ENCODE measurements at places on chromosomes 2 and 18.

DNA sequence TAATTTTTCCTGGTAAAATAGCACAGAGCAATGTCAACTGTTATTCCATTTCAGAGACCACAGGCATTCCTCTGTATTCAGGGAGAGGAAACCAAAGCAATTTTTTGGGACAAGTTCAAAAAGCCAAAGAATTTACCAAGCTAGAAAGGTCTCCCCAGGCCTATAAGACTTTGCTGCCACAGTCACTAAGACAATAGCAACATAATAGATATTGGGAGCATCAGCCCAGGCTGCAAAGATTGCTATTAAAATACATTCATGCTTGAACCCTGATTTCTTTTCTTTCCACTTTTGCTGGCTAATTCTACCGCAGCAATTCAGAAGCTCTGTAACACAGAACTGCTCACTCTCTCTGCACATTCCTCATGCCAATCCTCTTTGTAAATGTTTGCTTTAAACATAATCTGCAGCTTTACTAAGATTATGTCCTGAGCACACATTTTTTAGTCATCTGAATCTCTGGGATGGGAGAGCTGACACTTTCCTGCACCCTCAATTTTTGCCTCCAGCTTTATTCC is 76.3 kb downstream of the CLHC1 start:
- no peak for DNase-seq

DNA sequence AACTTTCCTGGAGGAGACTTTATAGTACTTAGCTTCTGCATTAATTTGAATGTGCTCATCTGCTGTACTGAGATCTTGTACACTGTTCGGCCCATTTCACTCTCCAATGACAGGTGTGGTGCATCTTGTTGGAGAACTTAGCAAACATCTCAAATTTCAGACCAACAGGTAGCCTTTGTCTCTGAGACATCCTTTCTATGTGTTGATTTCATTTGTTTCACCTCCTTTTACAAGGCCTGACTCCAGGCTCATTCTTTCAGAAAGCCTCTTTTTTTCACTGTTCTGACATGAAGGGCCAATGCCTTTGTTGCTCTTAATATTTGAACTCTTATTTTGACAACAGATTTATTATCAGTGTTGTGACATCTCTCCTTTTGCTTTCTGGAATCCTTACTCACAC is 271.8 kb upstream of the FANCL start:
- DNase-seq = no peak

DNA sequence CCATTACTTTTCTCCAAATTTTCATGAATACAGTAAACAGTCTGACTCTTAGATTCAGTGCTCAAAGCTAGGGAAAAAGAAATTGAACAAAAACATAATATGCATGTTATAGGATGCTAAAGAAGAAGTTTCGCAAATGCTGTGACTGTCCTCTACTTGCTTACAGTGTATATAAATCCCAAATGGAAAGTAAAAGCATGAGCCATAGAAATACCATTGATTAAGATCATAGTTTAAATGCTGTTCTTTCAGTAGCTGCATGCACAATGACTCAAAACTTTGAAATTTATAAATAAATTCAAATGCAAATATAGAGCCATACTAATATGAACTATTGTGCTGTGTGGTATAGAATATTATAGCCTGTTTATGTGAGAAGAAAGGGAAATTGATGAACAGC is 1113.9 kb upstream of the ACVR2A start:
- DNase-seq = no peak

DNA sequence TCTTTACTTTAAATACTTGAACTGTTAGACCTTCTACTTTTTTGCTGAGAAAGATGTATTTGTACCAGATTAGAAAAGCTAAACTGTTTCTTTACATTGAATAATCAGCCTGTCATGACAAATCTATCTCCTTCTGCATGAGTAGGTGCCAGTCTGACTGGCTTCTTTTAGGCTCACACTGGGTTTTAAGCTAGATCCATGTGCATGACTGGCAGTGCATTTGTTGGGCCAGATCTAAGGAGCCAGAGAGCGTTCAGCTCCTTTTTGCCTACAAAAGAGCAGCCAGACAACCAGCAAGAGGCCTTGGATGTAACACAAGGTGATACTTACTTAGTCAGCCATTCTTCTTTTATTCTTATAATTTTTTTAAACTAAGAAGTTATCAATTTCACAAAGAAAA is 82.0 kb upstream of the OTX1 start:
- DNase-seq = no peak

- DNase-seq = no peak
Measured at GRCh38 chr2:30193104-30193681, 38.1 kb upstream of the LBH start.

GRCh38 chr18:61827591-61827990 is 65.2 kb downstream of the RNF152 start:
- DNase-seq = no peak

DNA sequence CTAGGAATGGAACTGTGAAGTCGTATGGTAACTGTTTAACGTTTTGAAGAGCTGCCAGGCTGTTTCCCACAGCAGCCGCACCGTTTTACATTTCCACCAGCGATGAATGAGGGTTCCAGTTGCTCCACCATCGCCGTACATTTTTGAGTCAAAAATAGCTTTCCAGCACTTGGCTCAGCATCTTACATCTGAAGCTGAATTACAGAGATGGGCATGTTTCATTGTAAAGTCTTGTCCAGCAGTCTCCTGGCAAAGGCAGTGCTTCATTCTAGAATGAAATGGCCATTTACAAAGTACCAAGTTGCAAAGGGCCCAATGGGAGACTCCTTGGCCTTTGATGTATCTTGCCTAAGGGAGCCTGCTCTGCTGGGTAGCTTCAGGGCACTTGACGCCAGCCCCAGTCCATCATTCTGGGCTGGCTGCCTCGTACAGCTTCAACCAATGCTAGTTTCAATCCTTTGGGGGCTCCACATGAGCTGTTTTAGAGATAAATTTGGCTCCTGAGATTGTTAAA is 45.1 kb downstream of the ATIC start:
- no peak for DNase-seq

DNA sequence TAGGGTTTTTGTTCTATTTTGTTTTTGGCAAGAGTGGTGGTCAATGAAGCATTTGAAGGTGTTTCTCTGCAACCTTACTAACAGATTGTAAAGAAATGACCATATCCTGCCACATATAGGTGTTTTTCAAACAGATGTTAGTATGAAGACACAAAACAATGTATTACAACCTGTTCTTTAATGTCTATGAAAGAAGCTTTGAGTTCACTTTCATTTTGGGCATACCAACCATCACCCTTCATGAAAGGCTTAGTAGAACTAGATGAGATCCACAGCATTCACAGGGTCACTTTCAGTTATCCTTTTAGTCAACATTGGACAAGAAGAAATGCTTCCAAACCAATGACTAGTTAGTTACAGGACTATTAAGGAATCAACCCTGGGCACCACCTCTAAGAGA is 95.1 kb downstream of the EHBP1 start:
- no peak for DNase-seq

DNA sequence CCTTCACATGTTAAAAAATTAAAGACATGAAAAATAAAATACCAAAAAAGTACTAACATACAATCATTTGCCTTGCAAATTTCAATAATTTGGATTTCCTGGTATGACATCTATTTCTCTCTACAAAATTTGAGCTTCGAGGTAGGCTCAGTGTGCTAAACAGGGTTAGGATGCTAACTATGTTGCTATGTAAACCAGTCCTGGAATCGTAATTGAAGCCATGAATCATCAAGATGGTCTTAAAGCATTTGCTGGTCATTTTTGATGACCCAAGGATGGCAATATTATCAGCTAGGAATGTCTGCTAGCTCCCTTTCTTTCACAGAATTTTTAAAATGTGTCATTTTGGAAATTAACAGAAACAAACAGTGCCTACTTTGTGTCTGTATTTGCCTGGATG is 107.9 kb upstream of the TTC39C start:
- DNase-seq = no peak

DNA sequence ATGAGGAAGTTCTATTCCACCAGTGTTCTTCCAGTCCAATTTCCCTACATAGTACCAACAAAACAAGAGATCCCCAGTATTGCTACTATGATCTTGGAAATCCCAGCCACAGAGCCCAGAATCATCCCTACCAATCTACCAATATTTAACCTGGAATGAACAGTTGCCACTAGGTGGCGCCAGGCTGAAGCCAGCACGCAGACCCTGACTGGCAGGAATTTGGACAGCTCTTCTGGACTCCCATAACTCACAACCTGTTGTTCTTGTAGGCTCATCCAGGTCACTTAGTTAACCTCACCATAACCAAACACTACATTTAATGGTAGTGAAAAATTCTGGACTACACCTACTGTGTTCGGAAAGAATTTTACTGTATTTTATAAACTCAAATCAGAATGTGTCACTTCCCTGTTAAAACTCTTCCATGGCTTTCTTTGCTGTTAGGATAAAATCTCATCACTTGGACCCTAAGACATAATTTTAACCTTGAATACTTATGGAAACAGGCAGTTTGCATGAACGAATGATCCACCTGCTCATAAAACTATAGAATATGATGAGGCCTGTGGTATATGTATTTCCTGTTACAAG is 59.8 kb upstream of the SLC38A11 start:
- peak; percentile 71 for DNase-seq

GRCh38 chr18:9771261-9771976 is 63.3 kb downstream of the RAB31 start:
- DNase-seq = peak; percentile 77

DNA sequence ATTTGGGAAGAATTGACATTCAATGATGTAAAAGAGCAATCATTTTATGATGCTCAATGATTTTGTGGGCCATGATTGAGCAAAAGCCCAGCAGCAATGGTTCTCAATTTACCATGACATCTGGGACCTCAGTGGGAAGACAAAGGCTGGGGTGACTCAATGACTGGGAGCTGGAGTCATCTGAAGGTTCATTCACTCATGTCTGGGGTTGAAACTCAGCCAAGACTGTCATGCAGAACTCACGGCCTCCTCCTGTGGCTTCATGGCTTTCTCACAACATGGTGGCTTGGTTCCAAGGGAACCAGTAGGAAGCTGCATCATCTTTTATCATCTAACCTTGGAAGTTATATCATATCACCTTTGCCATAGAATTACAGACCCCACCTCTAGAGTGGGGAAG is 45.1 kb upstream of the CD226 start:
- DNase-seq = no peak

- DNase-seq = no peak
Measured at GRCh38 chr18:5942591-5942990, 47.3 kb upstream of the TMEM200C start.

GRCh38 chr2:190649798-190650390 is 1.0 kb downstream of the NAB1 start:
- DNase-seq = no peak

DNA sequence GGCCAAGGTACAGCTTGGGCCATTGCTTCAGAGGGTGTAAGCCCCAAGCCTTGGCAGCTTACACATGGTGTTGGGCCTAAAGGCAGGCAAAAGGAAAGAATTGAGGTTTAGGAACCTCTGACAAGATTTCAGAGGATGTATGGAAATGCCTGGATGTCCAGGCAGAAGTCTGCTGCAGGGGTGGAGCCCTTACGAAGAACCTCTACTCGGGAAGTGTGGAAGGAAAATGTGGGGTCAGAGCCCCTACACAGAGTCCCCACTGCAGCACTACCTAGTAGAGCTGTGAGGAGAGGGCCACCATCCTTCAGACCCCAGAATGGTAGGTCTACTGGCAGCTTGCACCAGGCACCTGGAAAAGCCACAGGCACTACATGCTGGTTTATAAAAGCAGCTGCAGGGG is 124.2 kb downstream of the RPIA start:
- no peak for DNase-seq

DNA sequence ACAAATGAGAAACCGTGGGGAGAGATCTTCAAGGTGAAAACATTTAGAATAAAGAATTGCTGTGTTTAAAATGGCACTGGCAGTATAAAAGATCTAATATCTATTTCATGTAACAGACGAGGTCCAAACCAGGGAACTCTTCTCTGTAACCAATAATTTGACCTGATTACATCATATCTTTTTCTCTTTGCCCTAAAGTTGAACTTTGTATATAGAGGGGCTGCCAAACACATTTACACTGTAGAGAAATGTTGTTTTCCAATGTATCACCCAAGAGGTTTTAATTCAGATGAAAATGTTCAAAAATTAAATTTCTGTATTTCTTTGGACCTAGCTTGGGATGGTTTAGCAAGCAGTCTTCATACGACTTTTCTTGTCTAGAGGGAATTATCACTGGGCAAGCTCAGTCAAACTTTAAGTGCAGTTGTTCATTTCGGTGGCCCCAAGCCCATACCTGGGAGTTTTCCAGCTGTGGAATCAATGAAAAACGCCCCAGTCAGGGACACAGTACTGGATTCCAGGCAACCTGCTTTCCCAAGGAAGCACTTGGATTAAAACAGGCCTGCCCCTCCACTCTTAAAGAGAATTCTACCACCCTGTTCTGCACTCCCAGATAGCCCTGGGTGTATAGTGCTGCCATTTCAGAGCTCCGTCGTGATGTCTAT is 208.5 kb upstream of the FN1 start:
- DNase-seq = no peak

- no peak for DNase-seq
Measured at GRCh38 chr2:221088506-221088905, 483.6 kb downstream of the EPHA4 start.

DNA sequence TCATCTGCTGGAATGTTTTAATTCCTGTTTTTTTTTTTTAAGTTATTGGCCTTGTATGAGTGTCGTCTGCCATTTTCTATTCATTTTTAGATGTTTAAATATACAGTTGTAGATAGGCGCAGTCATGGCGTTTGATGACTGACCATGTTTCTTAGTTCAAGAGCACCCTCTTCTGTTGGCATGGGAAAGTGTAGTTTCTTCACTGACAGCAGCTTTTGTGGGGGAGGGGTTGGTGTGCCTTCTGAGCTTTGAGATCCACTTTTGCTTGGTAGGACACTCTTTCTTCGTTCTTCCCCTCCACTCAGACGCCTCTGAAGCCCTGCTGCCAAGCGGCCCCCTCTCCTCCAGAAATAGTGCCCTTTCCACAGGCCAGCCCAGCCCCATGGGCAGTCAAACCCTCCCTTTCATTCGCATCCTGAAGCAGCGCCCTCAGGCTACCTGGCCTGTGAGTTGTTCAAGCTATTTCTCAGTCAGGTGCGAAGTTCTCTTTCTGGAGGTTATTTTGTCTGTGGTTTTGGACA is 492.0 kb downstream of the TNS1 start:
- DNase-seq = peak; percentile 51

GRCh38 chr2:27606611-27607010 is 22.2 kb downstream of the CCDC121 start:
- no peak for DNase-seq

GRCh38 chr2:100981011-100981410 is 21.1 kb upstream of the RPL31 start:
- DNase-seq = no peak

GRCh38 chr18:5500158-5500939 is 43.4 kb downstream of the EPB41L3 start:
- no peak for DNase-seq

All from stimulated activated naive CD8-positive, alpha-beta T cell treated with anti-CD3 and anti-CD28 coated beads, Interleukin-15, Interleukin-2, amounts not matched to agents 100 U/mL and 50 U/mL, for 24 hours (primary cell).